T-helper 17 cell (primary cell): ENCODE measurements at places on chromosomes 3 and 15.

DNA sequence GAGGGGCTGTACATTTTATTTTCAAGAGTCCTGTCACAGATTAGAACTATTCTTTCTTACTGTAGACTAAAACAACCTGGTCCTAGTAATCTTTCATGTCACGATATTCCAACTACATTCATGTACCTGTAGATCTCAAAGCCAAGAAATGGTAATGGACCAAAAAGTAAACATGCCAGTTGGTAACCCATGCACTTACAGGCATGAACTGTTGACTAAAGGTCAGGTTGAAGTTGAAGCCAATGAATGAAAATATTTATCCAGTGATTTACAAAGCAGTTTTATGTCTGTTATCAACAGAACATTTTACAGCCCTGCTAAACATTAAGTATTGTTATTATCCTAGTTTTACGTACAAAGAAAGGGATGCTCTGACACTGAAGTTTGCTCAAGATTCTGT, 25.3 kb downstream of the LRRC57 start:
- no peak for DNase-seq

DNA sequence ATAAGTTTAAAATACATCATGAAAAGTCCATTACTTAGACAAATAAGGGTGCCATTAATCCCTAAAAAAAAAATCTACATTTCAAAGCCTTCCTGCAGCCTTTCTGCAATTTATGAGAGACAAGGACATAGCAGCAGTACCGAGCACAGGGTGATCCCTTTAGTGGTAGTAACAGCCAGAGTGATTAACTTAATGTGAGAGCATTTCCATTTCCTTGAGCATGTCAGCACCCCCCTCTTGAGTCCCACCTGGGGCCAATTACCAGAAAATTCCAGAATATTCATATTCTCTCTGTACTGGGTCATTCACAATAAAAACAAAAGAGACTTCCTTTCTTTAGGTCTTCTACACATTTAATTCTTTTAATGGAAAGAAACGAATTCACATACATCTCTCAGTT, 546.9 kb upstream of the CCDC54 start:
- DNase-seq = no peak

DNA sequence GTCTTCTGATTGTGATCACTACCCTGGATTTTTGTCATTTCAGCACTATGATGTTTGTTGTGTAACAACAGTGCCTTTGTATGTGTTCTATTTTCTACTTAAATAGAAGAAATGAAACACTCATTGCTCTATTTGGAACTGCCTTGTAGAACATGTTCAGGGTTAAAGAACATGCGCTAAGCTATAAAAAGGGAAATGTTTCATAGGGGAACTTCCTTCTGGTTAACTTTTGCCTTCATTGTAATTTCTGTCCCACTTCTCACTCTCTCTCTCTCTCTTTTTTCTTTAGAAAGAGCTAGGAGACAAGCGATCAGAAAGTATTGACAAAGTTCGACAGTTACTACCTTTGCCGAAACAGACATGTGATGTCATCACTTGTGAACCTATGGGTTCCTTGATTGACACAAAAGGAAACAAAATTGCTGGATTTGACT, at the start of gene P2RY12:
Gene P2RY12 (minus strand): TSS at position 13 of the 434 bp plus-strand sequence. CDS start 45,908 bp downstream, outside the sequence.
- DNase-seq = no peak

DNA sequence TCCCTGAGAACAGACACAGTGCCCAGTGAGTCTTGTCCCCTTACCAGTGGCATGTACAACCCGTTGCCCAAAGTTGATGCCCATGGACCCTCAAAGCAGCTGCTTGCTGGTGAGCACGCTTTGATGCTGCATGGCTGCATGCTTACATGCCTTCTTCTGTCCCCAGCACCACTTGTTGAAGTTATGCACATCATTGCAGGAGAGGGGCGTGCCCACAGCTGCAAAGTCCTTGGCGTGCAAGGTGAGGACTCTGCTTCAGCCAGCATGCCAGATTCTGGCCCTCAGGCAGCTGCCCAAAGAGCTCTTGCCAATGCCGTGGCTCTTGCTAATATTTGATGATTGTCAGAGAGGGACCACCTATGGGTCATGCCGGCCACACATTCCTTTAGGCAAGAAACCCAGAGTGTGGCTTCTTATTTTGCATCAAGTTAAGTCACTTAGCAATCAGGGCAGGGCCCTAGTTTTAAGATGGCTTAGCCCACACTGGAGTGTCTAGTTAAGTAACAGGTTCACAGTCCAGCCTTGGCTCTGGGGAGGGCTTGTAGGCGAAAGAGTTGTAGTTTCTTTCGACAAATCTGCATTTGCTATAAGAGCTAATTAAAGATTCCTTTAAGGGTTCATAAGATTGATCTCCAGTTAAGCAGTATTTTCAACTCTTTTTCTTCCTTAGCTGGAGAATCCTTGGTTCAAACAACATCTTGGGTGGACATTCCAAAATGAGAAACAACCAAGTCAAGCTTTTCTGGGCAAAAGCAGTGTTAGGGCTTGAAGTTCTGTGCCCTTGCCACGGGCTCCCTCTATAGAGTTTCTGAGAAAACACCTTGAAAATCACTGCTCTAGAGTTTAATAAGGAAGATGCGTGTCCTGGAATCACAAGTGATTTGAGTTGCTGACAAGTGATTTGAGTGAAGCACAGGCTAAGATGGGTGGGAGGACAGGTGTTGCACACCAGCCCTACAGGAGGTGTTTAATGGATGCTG, 128.6 kb downstream of the SLCO3A1 start:
- DNase-seq = no peak

- DNase-seq = no peak
These were observed 333.9 kb downstream of the TIGIT start for GRCh38 chr3:114627770-114628169.

DNA sequence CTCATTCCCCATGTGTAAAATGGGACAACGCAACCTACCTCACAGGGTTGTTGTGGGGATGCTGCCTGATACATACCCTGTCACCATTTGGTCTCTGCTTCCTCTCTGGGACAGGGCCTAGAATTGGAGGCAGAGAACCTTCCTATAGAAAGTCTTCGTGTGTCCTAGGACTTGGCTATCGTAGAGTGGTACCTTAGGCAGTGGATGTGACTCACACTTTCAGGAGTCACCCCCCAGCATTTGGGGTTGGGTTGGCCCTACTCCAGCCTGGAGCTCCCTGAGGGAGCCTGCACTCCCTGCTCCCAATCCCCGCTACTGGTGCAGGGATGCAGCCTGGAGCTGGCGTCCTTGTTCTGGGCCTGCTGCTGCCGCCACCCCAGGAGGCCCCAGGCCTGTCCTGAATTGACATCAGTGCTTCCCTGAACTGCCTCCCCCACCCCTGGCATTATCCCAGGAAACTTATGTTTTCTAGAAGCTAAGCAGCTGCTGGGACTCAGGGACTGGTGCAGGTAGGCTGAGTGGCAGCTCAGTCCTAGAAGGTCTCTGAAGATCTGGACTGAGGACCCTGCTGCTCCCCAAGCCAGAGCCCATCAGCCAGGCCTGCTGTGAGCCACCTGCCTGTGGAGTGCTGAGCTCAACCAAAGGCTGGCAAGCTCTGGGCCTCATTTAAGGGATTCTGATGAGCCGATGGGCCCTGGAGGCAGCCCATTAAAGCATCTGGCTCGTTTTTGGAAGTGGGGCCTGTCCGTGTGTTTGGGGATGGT, 9.9 kb downstream of the C15orf39 start:
- no peak for DNase-seq

- no peak for DNase-seq
These were observed 30.6 kb downstream of the LDHAL6B start for GRCh38 chr15:59237119-59237855.

DNA sequence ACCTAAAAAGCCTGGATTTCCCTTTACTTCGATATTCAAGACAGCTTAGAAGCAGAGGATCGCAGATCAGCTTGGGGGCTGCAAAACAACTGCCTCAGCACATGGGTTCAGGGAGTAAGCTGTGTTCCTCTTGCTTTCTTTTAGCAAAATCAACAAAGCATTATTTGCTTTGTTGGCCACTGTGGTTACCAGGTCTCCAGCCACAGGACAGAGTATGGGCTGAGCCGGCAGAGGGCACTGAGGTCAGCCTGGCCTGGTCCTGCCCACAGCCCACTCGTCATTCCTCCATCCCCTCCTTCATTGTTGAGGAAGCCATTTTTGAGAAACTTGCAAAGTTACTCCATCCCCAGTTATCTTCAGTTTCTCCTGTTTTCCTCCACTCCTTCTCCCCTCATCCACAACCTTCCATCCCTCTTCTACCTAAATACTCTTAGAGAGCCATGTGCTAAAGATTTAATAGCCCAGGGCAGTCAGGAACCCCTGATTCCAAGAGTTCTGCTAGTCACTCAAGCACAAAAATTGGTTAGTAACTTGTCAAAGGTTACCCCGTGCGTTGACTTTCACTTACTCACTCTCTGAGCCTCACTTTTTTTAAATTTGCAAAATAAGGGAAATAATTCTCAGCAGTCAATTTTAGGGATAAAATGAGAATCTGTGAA, 60.0 kb upstream of the HES1 start:
- no peak for DNase-seq

DNA sequence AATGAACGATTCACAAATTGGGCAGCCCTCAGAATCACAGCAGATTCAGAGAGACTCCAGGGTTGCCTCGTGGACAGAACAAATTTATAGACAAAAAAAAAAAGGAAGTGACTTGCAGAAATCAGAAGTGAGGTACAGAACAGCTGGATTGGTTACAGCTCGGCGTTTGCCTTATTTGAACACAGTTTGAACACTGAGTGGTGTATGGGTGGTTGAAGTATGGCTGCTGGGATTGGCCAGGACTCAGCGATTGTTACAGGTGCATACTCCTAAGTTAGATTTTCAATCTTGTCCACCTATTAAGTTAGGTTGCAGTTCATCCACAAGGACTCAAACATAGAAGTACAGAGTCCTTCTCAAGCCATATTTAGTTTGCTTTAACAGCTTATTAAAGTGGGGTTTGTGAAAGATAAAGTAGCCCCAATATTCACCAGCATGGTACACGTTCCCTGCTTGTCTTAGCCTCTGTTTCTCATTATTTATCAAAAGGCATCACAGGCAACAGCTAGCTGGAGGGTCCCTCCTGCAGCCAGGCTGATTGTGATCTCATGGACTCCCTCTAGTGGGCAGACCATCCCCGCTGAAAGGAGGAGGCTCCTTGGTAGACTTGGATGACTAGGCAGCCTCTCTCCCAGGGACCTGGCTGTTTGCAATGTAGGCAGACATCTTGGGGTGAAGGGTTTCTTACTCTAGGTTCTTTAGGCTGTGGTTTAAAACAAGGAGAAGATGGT, 17.6 kb upstream of the ALDH1L1 start:
- DNase-seq = peak; percentile 11

GRCh38 chr3:168884353-168884903, 779.1 kb downstream of the MECOM start:
- DNase-seq = no peak

- DNase-seq = no peak
These were observed 41.4 kb downstream of the DNASE1L3 start for GRCh38 chr3:58169371-58169770.

GRCh38 chr15:35496585-35496984, 49.4 kb downstream of the DPH6 start:
- no peak for DNase-seq

DNA sequence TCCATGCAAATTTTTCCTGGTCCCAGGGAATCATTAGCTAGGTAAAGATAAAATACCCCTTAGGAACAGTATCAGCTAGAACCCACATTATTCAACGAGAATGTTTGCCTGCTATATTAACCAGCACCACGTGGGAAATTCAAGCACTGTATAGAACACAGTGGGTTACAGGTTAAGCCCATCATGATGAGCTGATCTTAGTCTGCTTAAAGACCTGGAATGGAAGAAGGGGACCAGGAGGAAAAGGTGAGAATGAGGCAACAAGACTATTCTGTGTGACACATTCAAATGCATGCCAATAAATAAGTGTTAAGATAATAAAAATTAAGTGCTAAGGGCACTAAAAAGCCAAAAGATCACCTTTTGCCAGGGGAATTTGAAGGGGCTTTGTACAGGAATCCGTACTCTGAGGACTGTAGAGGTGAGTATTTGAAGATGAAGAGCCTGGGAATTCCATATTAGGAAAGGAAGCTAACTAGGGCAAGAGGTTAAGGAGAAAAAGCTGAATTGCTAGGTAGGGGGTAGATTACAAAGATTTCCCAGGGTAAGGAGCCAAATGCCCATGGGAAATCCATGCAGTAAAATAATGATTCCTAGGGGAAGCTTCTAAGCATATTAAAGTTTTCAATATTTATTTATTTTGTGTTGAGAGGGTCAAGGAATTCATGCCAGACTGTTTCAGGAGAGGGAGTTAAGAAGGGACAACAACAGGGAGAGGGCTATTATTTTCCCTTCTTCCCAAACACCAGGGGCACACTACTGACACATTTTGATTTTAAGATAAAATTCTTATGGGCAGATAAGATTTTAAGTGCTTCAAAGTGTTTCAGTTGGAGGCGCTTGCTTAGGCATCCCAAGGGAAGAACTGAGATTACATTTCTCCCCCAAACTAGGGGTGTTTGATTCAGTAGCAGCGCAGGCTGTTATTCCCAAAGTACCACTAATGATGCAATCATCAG, 2.3 kb upstream of the MED12L start:
- no peak for DNase-seq

DNA sequence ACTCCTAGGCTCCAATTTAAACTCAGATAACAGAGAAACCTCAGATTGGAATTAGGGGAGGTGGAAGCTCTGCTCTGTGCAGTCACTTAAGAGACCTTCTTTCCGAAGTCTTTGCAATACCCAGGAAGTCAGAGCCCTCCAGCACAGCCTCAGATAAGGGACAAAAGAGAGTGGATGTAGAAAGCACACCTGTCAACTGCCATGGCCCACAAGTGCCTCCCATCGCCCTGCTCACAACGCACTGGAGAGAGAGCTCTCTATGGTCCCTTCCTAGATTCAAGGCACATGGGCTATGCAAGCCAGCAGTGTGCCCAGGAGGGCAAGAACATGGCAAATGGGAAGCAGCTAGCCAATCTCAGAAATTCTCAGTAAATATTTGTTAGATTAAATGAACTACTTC, 47.3 kb upstream of the TBL1XR1 start:
- no peak for DNase-seq

GRCh38 chr3:183285318-183285717, 32.3 kb downstream of the B3GNT5 start:
- DNase-seq = no peak

DNA sequence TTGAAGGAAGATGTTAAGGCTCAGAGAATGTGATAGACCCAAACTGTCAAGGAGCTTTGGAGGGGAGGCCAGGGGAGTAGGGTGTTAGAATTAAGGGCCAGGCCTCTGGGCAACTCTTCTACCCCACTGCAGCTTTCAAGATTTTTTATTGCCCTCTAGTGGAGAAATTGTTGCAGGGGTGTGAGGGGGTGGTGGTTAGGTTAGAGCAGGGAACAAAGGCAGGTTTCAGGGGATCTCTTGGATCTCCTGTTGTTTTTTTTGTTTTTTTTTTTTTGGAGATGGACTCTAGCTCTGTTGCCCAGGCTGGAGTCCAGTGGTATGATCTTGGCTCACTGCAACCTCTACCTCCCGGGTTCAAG, 1.4 kb upstream of the SEC13 start:
- no peak for DNase-seq
